Stimulated activated CD8-positive, alpha-beta memory T cell treated with anti-CD3 and anti-CD28 coated beads, Interleukin-7, amount 100 ng/mL, for 4 hours (primary cell): ENCODE measurements at places on chromosomes 6 and 20.

GRCh38 chr6:160991406-160992060, at the start of gene MAP3K4:
Gene MAP3K4, plus strand, starts transcription at chr6:160991769. Its CDS starts 163 bp downstream, at chr6:160991932.
- DNase-seq: peak; percentile 52

DNA sequence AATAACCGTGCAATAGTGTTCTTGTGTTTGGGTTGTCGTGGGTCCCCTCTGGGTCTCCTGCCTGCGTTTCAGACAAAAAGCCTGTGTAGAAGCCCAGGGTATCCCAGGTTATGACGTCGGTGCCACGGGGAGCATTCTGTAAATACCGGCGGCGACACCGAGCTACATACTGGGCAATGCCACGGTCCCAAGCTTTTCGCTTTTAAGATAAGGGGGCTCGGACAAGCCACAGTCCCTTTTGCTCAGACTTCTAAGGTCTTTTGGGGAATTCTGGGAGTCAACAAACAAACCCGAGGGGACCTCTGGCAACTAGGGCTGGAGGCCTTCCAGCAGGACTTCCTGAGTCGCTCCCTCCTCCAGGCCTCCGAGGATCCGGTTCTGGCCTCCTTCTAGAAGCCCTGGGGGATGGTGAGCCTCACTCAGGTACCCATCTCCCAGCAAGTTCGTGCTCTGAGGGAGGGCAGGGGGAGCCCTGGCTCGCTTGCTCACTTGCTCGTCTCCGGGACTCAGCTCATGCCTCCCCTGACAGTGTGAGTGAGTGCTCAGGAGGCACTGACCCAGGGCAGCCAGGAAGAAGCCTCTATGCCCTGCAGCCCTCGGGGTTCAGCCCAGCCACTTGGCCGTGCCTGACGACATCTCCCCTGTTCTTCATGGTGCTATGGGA, 62.4 kb upstream of the MRPS10 start:
- DNase-seq: no peak

DNA sequence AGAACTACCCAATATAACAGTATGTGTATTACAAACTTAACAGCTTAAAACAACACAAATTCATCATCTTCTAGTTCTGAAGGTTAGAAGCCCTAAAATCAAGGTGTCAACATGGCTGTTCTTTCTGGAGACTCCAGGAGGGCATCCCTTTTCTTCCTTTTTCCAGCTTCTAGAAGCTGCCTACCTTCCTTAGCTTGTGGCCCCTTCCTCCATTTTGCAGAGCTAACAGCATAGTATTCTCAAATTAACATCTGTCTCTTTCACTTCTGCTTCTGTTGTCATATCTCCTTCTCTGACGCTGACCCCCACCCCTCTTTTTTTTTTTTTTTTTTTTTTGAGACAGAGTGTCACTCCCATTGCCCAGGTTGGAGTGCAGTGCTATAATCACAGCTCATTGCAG, 52.8 kb upstream of the AKIRIN2 start:
- no peak for DNase-seq

- no peak for DNase-seq
Observed at GRCh38 chr20:10076126-10077080, 41.6 kb downstream of the ANKEF1 start.

- no peak for DNase-seq
Observed at GRCh38 chr6:80179695-80180094, 73.2 kb downstream of the BCKDHB start.

DNA sequence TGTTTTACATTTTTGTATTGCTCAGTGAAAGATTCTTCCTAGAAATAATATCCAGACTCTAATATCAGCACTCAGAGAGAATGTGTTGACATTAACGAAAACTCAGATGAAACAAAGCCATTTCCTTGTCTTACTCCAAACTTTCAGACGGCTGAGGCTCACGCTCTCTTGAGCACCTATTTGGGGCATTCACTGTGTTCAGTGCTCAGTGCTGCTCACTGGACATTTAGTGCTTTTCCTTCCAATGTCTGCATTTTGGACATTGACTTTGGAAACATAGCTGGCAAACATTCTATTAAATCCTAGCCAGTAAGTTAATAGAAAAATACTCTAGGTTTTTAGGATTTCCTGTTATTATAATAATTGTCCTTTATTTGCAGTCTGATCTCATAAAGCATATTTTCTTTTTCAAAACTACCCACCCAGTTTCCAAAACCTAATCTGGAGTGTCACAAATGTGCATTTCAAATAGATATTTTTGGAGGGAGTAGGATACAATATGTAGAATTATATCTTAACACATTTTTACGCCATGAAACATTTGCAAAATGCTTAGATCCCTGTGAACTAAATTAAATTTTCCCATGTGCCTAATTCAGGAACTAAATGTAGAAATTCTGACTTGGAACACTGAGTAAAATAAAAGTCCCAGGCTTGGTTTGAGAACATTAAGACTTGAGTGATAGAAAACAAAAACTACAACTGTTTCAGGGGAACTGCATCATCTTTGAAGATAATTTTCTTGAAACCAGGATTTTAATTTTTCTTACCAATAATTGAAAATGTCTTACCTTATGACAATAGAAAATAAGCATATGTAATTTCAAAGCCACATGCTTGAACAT, 91.7 kb upstream of the B3GAT2 start:
- DNase-seq: no peak

DNA sequence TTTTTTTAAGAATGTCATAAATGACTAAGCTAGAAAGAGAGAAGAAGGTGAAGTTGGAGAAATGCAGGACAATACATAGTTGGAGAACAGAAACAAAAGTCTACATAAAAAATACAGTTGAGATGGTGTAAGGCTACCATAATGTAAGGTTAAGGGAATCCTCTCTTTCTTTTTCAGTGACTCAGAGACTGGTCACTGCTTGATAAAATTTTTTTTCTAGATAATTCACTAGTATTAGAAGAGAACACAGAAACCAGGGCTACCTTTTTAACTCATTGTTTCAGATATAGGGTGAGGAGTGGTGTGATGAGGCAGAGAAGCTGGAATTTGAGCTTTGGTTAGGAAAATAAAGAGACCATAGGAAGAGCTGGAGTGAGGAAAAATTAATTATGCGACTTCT, 18.2 kb upstream of the EDN1 start:
- no peak for DNase-seq

- no peak for DNase-seq
Observed at GRCh38 chr20:42544926-42545325, 644.8 kb downstream of the PTPRT start.

DNA sequence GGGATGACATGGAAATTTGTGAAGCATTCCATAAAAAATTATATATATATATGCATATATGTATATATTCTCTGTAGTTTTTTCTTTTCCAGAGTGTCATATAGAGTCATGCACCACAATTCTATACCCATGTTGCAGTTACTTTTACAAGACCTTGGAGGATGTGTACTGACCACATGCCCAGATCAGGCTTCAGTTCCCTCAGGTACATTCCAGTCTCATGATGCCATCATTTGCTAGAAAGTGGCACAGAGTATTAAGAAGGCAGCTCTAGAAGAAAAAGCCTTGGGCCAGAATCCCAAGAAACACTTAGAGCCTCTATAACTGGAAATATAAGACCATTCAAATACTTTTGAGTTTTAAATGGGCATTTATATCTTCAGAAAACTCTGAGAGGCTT, 685.5 kb upstream of the FLRT3 start:
- no peak for DNase-seq

DNA sequence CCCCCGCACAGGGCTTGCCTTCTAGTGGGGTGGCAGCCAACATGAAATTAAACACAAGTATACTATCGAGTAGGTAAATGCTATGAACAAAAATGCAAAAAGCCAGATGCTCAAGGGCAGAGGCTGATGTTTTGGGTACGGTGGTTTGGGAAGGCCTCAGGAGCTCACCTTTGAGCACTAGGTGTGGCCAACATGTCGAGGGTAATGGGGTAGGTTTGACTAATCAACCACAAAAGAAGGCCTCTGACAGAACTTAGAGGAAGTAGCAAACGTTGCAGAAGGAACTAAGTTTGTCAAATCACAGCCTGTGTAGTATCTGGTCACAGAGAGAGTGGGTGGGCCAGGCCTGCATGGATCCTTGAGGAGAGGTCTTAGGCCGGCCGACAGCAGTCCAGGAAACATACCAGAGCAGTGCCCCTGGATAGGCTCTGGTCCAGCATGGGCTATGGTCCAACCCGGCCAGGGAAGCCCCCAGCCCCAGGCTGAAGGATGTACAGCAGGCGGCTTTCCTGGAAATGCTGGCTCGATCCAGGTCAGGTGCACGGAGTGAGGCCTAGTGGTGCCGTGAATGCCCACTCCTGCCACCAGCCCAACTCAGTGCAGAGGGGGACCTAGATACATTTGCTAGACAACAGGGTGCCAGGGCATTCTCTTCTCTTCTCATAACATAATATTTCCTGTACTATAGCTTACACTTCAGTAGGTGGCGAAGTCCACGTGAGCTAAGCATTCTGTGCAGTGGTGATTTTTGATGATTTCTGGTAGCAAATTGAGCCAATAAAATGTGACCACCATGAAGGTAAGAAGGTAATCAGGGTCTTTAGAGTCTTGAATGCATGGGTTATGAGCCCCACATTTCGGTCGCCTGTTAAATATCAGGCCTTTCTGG, 56.3 kb upstream of the CD93 start:
- no peak for DNase-seq

DNA sequence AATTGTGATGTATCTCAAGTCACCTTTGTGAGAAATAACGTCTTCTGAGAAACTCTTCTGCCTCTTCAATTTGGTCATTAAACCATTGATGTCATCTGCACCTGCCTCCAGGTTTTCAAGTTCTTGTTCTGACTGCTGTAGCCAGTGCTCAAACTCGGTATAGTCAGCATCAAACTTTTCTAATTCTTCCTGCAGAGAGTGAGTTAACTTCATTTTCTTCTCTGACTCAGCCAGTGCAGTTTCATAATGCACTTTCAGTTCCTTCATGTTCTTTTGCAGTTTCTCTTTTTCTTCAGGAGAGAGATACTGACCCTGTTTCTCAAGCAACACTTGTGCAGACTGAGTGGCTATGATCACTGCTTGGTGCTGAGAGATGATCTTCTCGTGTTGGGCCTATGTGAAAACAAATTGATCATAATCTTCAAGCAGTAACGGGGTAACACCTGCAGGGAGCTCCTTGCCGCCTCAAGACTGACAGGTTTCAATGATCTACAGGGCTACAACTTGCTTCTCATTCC, 48.8 kb downstream of the DST start:
- DNase-seq: no peak

DNA sequence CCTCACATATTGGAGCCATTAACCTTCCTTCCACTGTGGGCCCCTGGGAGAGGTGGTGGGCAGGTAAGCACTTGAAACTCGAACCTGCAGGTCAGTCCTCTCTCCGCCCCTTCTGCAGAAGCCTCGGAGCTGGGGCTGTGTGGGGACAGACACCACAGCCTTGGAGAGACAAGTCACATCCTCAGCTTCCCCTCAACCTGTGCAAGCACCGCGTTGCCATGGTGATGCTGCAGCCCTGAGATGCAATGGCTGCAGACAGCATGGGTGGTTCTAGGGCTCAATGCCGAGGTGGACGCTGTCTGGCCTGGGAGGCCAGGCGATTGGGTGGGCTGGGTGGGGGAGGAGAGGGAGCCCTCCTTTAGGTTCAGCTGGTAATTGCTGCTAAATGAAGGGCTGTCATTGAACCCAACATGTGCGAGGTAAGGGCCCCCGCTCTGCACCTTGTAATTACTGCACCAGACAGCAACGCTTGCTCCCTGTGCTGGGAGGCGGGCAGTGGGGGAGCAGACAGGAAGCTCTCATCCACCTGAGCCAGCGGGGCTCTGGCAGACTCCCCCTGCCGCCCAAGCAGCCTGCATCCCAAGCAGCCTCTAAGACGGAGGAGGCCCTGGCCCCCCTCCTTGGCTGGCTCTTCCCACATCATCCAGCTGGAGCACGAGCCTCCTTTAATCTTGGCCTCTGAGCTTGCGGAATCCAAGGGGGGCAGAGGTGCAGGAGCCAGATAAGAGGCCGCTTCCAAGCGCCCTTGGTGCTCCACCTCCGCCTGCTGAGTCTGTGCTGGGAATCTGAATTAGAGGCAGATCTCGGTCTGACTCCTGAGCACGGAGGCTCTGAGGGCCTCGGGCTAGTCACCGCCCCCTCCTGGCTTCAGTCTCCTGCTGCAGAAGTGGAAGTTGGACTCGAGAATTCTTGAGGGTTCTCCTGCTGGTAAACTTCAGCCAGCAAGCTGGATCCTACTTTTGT, 39.8 kb upstream of the CDH22 start:
- DNase-seq: no peak

DNA sequence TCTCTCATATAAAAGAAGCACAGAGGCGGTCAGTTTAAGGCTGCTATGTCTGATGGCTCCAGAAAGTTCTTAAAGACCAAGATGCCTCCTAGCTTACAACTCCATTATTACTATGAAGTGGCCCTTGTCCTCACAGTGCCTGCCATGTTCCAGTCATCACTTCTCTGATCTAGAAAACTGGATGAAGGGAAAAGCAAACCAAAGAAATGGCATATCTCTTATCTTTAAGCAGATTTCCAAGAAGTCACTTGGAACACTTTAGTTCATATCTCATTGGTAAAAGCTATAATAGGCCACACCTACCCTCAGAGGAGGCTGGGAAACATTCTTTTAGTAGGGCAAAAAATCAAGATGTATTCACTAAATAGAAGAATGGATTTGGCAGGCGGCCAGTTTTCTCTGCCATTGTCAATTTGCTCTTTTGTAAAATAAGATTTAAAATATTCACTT, 289.6 kb downstream of the TBC1D7 start:
- no peak for DNase-seq

DNA sequence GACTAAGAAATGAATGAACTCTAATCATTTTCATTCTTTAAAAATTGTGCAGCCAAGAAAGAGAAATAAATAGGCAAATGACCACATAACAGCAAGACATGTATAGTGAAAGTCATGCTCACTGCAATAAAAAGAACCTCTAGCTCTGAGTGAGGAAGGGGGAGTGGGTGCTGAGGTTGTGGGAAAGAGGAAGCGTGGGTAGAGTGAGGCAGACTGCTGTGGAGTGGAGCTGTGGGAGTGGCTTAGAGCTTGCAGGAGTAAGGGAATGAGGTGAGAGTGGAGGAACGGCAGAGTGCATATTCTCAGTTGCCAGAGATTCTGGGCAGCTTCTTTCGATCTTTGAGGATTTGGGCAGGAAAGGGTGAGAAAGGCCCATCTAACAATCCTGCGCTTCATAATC, 10.4 kb downstream of the DEFB129 start:
- no peak for DNase-seq

DNA sequence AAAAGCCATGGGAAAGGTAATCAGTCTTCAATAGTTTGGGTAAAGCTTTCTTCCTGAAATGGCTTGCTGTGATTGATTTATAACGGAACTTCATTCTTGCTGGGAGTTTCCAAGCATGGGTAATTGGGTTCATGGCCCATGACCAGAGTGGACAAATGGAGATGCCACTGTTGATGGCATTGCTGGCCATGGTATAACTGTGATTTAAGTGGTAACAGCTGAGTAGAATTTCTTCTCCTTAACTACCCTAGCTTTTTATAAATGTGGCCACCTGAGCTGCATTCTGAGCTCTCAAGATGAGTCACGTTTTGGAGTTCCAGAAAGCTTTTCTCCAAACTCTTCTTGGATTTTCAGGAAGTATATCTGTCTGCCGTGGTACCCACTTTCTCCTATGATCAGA, 39.9 kb upstream of the SNRPB2 start:
- DNase-seq: no peak

DNA sequence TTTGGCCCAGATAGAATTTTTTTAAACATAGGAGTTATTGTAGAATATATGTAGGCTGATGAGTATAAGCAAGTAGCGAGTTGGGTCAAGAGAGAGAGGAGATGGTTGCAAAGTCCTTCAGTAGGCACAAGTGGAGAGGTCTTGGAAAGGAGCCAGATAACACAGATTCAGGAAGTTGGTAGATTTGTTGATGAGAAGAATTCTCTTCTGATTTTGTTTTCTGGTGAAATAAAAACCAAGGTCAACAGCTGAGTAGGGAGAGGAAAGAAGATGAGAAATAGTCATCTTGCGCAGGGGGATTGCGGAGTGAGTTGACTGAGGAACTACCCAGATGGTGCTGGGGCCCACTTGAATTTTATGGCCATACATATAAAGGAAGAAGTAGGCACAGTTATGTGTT, 17.4 kb upstream of the CD83 start:
- no peak for DNase-seq
